ENCODE measurements at places on chromosomes 5 and 9. TPM values are rescaled to one million over a fixed set of nuclear protein-coding genes. Genes with fewer than 3 reads are reported as not detected.

NEUROG1 gene
- total RNA-seq = not detected

GPR21 gene
- total RNA-seq = not detected

ADAMTSL1 gene
- total RNA-seq = 2.8 TPM

INSL6 gene
- not detected for total RNA-seq

GFRA3 gene
- total RNA-seq = 0.12 TPM

KIF4B gene
- not detected for total RNA-seq

PCDHB6 gene
- not detected for total RNA-seq

CD180 gene
- total RNA-seq = not detected

TMEM171 gene
- 2.8 TPM for total RNA-seq

SPINK6 gene
- total RNA-seq = not detected

ANKRD31 gene
- total RNA-seq = 0.12 TPM

SLC22A5 gene
- total RNA-seq = 13.1 TPM

SPDL1 gene
- 73.2 TPM for total RNA-seq

SMIM33 gene
- total RNA-seq = not detected

UBLCP1 gene
- 33.8 TPM for total RNA-seq

GRAMD2B gene
- total RNA-seq = 26.6 TPM

CMYA5 gene
- 2.8 TPM for total RNA-seq

ROR2 gene
- 3.1 TPM for total RNA-seq

NSG2 gene
- total RNA-seq = not detected

LRRC14B gene
- not detected for total RNA-seq

KIF20A gene
- total RNA-seq = 82.9 TPM

ANKRD18A gene
- total RNA-seq = 2.7 TPM

Measured in epithelial cell of proximal tubule (primary cell).